Activated naive CD4-positive, alpha-beta T cell treated with Interleukin-2 at 50 U/mL for 16 hours (primary cell): ENCODE measurements at places on chromosomes 1 and 21.

DNA sequence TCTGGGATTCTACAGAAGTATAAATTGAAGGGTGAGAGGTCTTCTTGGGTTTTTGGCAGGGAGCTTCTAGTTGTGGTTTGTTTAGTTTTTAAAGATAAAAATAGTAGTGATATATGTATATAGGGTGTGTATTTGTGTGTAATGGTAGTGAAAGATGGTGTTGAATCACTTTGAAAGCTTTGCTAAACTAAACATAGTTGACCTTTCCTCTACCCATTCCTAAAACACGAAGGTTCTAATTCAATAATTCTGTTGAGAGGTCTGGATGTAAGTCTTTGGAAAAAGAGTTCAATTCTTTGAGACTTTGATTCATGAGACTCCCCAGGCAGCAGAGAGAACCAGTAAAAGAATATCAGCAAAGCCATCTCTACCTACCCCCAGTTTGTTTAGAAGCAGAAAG, 247.9 kb upstream of the DUSP10 start:
- no peak for DNase-seq

DNA sequence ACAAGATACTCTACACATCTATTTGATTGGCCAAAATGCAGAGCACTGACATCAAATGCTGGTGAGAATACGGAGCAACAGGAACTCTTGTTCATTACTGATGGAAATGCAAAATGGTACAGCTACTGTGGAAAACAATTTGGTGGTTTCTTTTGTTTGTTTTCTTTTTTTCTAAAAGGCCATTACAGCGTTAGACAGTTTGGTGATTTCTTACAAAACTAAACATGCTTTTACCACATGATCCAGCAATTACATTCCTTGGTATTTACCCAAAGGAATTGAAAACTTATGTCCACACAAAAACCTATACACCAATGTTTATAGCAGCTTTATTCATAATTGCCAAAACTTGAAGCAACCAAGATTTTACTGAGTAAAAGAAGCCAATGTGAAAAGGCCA, 66.4 kb upstream of the FBXO28 start:
- DNase-seq, result no peak

DNA sequence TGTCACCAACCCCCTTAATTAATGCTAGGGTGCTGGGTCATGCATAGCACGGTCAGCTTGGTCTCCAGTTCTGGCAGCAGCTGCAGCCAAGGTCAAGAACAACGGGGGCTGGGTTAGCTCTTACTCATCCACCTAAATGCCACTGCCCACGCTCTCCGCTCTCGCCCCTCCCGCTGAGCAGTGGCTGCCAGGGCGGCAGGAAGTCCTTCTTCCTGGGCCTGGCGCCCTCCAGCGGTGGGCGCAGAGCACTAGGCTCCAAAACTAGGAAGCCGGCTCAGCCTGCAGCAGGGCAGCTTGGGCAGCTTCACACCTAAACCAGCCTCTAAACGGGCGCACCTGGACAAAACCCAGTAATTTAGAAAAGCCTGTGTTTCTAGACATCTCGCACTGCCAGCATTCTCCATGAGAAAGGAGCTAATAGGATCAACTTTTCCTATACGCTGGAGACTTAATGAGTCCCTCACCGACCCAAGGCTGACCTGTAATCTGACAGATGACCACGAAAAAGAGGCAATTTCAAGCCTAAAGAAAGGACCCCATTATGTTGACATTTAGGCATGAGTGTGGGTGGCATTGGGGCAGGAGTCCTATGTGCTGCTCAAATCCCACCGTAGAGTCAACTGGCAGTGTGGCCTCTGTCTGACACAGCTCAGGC, 78.4 kb upstream of the LRRN2 start:
- DNase-seq, result peak; percentile 60

DNA sequence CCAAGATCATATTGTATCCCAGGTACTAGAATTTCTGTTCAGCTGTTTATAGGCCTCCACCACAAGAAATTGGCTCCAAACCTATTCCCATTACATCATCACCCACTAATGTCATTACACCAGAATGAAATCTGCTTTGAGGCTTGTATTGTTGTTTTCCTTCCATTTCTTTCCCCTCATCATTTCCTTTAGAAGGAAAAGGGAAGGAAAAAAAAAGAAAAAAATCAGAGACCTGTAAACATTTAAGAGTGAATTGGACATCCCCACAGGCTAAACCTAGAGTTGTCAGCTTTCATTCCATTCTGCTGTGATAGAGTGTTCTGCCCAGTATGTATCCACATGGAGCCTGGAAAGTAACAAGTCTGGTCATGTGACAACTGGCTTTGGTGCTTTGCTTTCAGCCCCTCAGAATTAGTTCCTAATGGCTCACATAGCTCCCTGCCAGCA, 44.6 kb downstream of the NFYC start:
- DNase-seq, result no peak

GRCh38 chr1:197451381-197451780, 183.3 kb downstream of the CRB1 start:
- DNase-seq, result no peak

DNA sequence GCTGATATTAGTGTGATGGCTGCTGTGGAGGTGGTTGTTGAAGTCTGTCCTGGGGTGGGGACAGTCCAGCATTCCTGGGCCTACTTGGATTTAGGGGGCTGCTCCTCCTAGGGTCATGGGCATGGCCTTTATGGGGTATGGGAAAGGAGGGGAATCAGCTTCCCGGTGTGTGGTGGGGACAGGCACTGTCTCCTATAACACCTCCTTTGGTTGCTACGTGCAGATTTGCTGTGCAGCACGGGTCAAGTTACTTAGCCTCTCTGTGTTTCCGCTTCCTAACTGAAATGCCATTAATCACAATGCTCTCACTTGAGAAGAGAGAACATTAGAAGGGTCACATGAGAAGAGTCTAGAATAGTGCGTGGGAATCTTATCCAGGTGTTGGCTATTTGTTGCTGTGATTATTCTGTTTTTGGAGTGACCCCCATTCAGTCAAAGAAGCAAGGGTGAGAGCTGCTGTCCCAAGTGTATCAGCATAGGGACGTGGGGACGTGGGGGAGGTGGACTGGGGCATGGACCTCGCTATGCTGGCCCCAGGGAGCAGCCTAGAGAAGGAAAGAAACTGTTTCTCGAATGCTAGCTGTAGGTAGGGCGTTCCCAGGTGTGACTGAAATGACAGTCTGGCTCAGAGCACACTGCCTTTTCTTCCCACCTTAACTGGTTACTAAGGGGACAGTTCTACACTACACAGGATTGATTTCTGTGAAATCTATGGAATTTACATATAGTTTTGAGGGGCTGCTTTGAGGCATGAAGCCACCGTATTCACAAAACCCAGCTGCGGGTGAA, 19.9 kb downstream of the SOX13 start:
- DNase-seq, result no peak

DNA sequence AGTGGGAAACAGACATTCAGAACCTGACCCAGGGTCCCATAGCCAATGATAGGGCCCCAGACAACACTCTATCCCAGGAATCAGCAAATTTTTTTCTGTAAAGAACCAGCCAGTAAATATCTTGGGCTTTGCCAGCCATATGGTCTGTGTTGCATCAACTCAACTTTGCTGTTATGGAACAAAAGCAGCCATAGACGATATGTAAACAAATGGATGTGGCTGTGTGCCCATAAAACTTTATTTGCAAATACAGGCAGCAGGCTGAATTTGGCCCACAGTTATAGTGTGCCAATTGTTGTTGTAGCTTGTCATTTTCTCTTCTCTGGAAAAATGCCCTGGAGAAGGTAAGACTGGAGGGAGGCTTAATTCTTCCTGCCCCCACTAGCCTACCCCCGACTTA, 431.1 kb upstream of the VAMP3 start:
- DNase-seq, result no peak

DNA sequence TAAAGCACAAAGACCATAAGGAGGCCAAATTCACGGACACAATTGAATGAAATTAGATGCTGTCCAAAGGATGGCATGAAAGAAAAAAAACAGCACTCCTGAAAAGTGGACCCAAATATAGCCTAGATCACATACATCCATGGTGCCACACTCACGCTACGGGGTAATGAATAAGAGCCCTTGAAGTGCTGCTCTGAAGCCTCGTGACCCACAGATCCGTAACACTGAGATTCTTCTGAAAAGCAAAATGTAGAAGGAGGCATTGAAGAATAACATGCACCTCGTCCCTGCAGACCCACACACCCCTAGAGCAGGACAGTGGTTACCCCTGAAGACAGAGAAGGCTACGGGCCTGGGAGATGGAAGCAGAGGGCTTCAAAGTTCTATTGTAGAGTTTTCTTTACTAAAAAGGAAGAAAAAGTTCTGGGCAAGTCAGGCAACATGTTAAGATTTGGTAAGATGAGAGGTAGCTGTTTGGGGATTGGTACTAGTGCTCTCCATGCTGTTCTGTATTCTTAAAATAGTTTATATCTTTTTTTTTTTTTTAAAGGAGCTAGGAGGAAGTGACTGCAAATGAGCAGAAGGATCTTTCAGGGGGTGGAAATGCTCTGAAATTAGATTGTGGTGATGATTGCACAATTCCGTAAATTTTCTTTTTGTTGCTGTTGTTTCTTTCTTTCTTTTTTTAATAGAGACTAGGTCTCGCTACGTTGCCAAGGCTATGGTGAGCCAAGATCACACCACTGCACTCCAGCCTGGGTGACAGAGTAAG, 4.1 kb upstream of the ITGB2 start:
- DNase-seq, result no peak

GRCh38 chr1:50368179-50369007, 54.9 kb downstream of the DMRTA2 start:
- DNase-seq, result no peak

DNA sequence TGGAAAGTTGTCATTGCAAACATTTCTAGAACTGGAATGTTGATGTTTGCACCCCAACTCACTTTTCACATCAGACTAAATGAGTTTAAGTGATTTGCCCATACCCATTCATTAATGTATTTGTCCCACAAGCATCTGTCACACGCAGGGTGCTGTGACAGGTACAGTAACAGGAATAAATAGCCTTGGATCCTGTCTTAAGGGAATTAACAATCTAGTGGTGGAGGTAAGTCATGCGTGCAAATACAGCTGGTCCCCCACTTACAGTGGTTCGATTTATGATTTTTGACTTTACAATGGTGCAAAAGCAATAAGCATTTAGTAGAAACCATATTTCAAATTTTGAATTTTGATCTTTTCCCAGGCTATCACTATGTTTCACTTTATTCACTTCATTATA, 17.5 kb upstream of the PRDM2 start:
- no peak for DNase-seq

DNA sequence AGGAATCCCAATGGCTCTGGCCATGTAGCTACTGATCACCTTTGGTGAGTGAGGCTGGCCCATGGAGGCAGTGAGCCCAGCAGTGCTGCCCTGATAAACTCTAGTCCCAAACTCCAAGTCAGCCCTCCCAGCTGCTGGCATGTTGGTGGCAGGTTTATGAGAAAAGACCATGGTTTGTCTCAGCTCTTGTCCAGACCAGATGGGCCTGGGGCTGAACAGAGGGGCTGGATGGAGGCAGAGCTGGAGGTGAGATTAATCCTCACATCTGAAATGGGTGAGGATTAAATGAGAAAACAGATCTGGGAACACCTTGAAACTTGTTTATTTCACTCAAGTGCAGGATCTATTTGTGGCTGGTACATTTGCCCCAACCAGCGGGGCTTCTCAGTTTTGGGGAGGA, 3.2 kb downstream of the TMEM269 start:
- DNase-seq, result no peak

- no peak for DNase-seq
Measured at GRCh38 chr1:15152318-15153183, 996 bp upstream of the TMEM51 start.

- DNase-seq, result no peak
Measured at GRCh38 chr1:95229706-95230105, 4.3 kb upstream of the RWDD3 start.

- no peak for DNase-seq
Measured at GRCh38 chr1:172821609-172822274, 162.8 kb downstream of the FASLG start.

GRCh38 chr1:235516862-235517446, 12.7 kb upstream of the B3GALNT2 start:
- DNase-seq, result no peak

GRCh38 chr1:228288536-228289238, 80.8 kb downstream of the OBSCN start:
- DNase-seq, result no peak

DNA sequence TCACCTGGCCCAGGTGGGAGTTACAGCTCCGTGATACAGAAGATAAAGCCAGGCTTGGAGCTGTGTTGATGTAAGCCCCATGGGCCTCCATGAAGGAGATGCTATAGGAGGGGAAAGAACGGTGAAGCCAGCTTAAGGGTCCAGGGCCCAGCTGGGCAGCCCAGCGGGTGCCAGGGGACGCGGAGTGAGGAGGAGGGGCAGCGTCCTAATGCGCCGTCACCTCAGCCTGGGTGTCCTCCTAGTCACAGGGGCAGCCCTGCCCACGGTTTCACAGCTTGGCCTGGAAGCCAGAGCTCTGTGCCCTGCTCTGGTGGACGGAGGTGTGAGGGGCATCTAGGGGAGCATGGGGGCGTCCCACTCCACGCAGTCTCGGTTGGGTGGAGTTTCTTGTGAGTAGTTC, 52.7 kb upstream of the TTC34 start:
- DNase-seq, result no peak

GRCh38 chr1:192766009-192766625, 42.7 kb upstream of the RGS2 start:
- no peak for DNase-seq

DNA sequence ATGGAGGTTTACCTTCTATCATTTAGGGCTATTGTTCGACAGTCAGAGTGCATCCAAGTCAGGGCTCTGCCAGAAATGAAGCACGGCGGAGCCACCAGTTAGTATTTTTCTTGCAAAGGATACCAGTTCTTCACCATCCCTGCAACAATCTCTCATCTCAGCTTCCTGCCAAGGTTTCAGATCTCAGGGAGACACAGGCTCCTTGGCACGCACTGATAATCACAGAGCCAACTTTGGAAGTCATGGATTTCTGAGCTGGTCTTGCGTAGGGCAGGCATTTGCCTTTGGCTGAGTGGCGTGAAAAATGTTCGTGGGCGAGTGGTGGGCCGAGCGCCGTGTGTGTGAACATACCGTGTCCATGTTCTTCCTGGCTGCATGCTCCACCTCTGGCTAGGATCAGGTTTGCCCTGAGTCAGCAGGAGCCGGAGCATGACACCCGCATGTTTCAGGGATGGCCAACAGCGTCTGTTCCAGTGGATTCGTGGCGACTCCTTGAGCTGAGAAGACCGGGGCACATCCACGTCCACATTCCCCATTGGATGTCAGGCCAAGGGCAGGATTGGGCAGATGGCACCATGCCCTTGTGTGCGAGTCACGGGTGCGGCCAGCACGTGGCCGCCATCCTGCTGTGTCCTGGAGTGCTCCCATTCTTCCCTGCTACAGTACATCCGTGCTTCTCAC, 118.5 kb upstream of the C1orf174 start:
- no peak for DNase-seq
